ENCODE measurements at places on chromosomes 2 and 18.

- no peak for DNase-seq
Measured at GRCh38 chr2:207103132-207103531, 62.6 kb downstream of the KLF7 start.

GRCh38 chr18:11268741-11269233 lies 119.4 kb upstream of the PIEZO2 start:
- DNase-seq, result no peak

DNA sequence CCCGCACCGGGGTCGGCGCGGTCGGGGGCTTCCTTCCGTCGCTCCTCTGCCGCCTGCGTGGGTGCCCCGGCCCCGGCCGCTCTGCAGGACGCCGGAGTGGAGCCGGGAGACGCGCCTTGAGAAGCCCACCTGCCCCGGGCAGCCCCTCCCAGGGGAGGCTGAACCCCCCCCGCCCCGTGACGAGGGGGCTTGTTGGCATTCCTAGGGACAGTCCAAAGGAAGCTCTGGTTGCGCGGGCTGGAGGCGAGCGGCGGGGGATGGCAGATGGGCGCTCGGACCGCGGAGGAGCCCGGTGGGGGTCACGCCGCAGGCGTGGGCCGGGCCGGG lies 133.5 kb upstream of the MGAT5 start:
- DNase-seq, result peak; percentile 32

DNA sequence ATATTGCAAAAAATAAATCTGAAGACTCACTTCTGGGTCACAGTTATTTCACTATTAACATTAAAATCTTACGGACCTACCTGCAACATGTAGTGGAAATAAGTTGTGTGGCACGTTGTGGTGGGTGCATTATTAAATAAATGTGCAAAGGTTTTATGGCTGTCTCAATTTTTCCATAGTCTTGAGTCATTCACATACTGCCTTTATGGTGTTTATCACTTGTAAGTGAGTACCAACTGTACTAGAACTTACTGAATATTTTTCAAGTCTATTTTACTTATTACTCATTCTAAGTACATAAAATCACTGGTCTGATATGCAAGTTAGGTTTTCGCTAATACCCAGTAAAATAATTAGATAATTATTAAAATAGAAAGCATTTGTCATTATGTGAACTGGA lies 47.6 kb upstream of the SLC30A6 start:
- no peak for DNase-seq

GRCh38 chr18:75200071-75200470 lies 8.9 kb downstream of the PTGR3 start:
- no peak for DNase-seq

GRCh38 chr2:187640926-187641510 lies 86.8 kb upstream of the TFPI start:
- no peak for DNase-seq

DNA sequence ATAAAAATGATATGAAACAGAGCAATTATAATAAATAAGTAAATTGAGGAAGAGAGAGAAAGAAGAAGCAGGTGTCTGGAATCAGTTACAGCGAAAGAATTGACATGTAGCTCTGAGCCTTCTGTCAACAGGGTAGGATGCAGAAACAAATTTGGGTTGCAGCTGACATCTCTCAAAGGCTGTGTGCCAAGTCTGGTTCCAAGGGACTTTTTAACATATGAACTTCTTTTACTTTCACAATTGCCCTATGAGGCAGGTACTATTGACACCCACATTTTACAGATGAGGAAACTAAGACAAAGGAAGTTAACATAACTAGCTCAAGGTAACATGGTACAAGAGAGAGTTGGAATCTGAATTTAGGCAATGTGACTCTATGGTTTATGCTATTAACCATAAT lies 260.0 kb downstream of the ASXL3 start:
- DNase-seq, result no peak

DNA sequence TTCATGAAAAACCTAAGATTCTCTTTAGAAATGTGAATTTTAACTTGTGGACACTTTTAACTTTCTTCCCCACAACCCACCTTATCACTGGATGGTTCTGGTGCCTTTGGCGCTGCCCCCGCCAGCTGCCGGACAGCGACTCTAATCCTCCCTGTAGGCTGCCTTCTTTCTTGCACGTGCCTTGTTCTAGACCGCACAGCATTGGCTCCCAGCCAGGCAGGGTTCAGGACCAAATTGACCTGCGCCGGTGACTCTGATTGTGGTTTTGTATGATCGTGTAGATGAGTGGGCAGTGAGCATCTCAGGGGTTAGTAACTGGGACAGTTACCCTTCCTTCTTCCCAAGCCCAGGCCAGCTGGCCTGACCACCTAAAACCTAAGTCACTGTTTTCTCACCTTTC lies 106.8 kb downstream of the ASAP2 start:
- no peak for DNase-seq

GRCh38 chr2:201904538-201905420 lies 98.4 kb downstream of the CDK15 start:
- no peak for DNase-seq

- peak; percentile 40 for DNase-seq
Measured at GRCh38 chr2:3651691-3652648, 6.0 kb upstream of the ALLC start.

DNA sequence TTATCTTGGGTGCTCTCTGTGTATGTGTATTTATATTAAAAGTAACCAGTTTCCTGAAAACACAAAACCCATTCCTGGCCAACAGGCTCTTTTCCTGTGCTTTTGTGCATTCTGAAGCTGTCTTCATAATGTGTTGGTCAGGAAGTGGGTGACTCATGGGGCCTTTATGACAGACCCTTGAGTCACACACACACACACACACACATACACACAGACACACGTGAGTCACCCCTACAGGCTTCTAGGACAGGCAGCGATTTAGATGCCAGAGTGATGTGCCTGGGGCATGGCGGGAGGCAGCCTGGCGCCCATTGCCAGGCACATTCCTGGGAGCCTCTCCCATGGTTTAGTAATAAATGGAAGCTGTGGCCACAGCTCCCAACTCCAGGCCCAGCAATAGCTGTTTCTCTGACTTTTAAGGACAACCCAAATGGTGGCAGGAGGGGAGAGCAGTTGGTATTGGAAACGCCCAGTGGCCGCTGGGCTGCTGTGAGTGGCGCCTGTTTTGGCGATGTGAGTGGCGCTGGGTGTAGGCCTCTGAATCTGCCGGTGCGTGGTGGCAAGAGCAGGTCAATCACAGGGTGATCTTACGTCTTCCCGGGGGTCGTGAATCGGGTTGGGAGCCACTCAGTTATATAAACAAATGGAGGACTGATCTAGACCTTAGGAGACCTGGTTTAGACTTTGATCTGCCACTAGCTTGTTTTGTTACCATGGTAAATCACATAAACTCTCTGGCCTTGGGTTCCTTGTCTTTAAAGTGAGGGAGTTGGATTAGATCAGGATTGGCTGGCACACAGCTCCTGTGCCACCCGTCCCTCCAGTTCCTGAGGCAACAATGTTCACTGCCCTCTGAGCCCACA lies 150.7 kb upstream of the DLX2 start:
- DNase-seq, result no peak

DNA sequence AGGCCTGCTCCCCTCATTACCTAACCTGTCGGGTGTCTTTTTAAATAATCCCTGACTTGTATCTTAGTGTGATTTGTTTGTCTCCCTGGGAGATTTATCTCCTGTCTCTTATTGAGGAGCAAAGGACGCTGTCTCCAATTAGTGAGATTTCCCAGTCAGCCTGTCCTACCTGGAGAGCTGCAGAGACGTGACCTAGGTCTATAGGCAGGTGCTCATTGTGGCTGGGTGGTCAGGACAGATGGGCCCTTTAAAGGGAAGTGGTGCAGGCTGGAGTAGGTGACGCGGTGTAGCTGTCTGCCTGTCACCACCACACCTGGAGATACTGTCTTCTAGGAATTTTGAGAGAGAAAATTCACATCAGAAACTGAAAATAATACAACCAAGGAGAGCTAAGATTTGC lies 28.0 kb downstream of the PLB1 start:
- DNase-seq, result no peak

DNA sequence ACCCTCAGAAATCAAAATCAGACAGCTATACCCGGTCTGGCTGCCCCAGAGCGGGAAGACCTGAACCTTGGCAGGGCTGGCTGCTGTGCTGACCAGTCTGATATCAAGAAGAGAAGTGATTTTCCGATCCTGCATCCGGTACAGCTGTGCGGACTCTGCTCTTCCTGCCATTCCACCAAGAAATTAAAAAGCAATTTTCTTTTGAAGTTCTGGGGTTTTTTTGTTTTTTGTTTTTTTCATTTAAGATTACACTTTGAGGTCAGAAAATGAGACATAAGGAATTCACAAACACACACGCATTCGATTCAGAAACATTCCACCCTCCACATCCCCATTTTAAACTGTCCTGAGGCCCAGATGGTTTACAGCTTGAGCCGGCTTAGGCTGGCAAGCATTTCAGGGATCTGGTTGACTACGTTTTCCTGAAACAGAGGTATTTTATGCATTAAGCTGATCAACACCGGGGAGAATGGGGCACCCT lies 156.5 kb downstream of the COL6A3 start:
- no peak for DNase-seq

GRCh38 chr18:2336690-2337392 lies 234.5 kb downstream of the METTL4 start:
- DNase-seq, result no peak

DNA sequence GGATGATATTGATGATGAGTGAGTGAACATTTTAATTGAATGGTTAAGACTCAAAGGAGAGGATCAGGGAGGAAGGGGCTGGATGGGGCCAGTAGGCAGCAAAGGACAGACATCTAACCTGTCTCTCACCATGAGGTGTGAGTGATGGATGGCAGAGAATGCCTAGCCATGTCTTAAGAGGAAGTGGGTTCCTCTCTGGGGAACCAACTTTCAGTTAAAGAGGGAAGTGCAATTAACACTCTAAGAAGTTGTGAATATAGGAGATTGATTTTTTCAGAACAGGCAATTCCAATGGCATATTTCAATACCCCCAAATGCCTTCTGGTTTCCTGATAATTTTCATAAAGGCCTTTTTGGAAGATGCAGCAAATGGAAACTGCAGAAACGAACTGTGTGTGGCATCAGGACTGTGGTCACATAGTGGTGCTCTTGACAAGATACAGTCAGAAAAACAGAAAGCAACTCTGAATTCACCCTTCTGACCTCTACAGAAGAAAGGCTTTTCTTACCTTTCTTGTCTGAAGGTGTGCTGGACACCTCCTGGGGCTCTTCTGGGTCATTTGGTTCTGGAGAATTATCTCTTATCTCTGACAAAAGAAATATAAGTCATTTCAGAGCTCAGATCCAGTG lies 10.2 kb downstream of the SP110 start:
- no peak for DNase-seq

GRCh38 chr2:11903085-11903606 lies 156.7 kb downstream of the LPIN1 start:
- no peak for DNase-seq

- no peak for DNase-seq
Measured at GRCh38 chr18:23283916-23284430, 148.7 kb downstream of the CABLES1 start.

DNA sequence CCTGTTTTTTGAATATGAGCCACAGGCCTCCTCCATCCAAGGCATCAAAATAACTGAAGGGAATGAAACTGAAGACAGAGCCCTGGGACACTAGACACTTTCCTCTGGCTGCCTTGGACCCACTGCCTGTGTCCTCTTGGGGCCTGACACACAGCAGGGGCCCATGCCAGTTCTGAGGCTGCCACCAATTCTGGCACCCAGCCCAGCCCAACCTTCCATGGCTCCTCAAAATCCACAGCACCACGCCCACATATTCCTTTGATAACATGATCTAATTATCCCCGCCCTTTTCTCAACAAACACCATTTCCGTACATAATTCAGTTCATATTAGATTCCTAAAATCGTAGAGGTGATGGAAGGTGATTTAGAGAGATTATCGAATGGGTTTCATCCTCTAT lies 64.2 kb downstream of the EMX1 start:
- no peak for DNase-seq

DNA sequence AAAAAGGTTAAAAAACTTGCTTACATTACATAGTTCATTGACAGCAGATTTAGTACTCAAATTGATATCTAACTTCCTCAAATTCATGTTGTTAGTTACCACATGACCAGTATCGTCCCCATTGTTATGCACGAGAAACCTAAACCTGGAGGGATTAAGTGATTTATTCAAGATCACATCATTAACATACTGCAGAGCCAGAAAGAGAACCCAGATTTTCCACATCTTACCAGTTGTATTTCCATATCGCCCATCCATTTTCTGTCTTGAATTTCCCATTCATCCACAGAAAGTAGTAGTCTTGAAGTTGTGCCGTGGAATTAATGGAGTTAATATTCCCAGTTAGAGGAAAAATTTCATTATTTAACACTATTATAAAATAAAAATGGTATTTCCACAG lies 512.0 kb downstream of the METTL4 start:
- DNase-seq, result peak; percentile 56

GRCh38 chr2:9638532-9638931 lies 7.7 kb upstream of the YWHAQ start:
- DNase-seq, result no peak

GRCh38 chr2:69453475-69454129 lies 16.4 kb upstream of the NFU1 start:
- no peak for DNase-seq

DNA sequence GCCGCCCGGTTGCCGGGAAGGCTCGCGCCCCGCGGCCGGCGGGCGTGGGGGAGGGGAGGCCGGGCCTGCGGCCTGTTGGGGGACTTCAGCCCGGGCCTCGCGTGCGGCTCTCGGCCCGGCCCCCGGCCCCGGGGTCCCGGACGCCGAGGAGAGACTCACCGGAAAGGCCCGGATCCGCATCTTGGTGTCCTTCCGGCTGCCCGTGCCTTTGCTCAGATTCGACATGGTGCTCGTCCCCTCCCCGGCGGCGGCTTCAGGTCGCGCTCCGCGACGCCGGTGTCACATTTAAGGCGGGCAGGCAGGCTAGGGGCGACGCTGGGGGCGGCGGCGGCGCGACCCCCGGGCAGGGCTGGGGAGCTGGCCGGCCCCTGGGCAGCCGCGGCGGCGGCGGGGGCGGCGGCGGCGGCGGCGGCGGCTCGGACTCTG lies 365 bp downstream of the CUL3 start:
- no peak for DNase-seq

DNA sequence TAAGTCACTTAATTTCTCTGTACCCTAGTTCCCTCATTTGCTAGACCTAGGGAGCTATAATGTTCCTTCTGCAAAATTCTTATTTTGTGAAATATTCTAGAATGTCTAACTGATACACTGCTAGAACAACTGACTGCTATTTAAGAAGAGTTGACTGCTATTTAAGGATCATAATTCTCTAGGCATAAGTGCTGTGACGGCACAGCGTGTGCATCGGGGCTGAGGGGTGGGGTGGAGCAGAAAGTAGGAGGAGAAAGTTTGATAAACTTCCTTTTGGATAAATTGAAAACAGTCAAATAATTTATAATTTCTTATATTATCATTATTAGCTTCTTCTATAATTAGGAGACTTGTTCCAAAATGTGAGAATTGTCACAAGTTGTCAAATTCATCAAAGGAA lies 10.4 kb upstream of the ACTR3 start:
- no peak for DNase-seq

GRCh38 chr2:165425556-165425955 lies 43.9 kb upstream of the CSRNP3 start:
- no peak for DNase-seq

GRCh38 chr2:174977364-174977763 lies 27.8 kb downstream of the CHN1 start:
- no peak for DNase-seq

- no peak for DNase-seq
Measured at GRCh38 chr2:24711865-24712264, 81.3 kb downstream of the PTRHD1 start.

Data from HAP-1 (cell line).